Stimulated activated naive CD8-positive, alpha-beta T cell treated with anti-CD3 and anti-CD28 coated beads, Interleukin-15, Interleukin-2, amounts not matched to agents 100 U/mL and 50 U/mL, for 24 hours (primary cell): ENCODE measurements at places on chromosomes 5 and 9.

DNA sequence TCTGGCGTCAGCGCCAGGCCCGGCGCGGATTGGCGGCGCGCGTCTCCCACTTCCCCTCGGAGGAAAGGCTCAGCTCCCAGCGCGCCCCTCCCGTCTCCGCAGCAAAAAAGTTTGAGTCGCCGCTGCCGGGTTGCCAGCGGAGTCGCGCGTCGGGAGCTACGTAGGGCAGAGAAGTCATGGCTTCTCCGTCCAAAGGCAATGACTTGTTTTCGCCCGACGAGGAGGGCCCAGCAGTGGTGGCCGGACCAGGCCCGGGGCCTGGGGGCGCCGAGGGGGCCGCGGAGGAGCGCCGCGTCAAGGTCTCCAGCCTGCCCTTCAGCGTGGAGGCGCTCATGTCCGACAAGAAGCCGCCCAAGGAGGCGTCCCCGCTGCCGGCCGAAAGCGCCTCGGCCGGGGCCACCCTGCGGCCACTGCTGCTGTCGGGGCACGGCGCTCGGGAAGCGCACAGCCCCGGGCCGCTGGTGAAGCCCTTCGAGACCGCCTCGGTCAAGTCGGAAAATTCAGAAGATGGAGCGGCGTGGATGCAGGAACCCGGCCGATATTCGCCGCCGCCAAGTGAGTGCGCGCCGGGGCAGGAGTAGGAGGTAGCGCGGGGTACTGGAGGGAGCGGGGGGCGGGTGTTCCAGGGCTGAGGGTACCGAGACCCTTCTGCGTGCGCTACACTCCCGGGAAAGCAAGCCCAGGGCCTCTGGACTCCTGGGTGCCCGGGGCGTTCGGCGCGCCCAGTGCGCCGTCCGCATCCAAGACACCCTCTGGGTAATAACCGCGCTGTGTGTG is at the start of gene MSX2:
Gene MSX2, plus strand, starts transcription at position 99 of the 777 bp plus-strand sequence. Its CDS starts 78 bp downstream, at position 177.
- peak; percentile 36 for DNase-seq

- DNase-seq: no peak
Observed at GRCh38 chr5:68449380-68449779, 233.8 kb downstream of the PIK3R1 start.

DNA sequence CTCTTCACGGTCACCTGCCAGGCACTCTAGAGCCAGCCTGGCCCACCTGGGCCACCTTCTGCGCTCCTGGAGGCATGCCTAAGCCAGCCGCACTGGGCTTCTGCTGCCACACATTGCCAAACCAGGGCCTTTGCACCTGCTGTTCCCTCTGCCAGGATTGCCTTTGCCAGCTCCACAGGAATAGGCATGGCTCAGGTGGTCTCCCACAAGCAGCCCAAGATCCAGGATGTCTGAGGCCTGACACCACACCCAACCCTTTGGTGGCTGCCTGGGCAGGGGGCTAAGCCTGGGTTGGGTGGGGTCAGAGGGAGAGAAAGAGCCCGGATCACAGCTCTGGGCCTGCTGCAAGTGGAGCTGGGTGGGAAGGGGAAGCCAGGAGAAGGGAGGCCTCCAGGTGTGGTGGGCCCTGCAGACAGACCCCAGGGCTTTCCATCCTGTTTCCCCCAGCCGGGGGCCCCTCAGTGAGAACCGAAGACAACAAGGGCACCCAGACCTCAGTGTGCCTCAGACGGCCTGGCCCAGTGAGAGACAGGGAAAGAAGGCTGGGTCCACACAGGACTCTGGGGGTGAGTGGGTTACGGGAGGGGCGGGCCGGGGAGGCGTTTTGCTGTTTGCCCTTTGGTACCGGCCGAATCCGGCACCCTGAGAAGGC is 672 bp upstream of the SUSD3 start:
- no peak for DNase-seq

GRCh38 chr9:35835766-35836165 is 6.7 kb downstream of the TMEM8B start:
- no peak for DNase-seq

- no peak for DNase-seq
Observed at GRCh38 chr5:88094403-88094802, 174.2 kb downstream of the TMEM161B start.

DNA sequence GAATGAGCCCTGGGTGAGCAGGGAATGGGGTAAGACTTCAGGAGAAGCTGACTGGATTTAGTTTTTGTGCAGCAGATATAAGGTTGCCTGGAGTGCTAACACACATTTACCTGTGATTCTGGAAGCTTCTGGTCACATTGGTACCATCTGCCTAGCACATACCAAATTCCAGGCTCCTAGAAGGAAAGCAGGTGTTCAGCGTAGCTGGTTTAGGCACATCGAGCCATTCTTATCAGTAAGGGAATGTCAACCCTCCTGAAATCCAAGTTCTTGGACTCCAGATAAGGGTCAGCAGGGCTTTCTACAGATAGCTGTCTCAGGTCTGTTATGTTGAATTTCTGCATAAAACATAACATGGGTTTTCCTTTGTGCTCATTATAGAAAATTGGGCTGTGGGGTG is 10.3 kb downstream of the TCERG1 start:
- DNase-seq: no peak

- DNase-seq: peak; percentile 55
Observed at GRCh38 chr9:129458155-129458661, 162.7 kb downstream of the C9orf50 start.

GRCh38 chr5:75438722-75439121 is 72.7 kb downstream of the CERT1 start:
- no peak for DNase-seq

DNA sequence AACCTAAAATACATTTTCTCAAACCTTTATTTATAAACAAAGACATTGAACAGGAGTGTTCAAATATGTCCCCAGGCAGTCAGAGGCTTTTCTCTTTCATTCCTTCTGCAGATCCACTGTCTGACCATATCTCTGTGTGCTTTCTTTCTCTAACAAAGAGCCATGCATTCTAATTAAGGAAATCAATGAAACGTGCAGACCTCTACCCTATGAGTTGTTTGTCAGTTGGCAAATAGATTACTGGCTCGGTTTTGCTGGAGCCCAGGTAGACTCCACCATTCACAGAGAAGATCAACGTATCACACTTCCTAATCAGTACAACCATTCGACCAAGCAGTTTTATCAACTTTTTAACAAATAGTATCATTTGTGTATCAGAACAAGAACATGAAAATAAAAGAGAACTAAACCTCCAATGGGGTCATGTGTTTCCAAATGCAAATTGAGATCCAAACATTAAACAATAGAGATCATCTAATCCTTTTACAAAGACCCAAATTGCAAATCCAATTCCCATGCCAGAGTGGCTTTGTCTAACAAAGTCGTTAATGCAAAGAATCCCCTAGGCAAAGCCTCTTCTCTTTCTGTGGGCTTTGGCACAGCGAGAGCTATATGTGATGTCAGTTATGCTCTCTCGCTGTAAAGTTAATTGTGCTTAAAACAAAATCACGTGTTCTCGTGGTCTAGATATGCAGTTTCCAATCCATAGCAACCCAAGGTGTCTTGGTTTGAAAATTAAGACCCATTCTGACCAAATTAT is 16.8 kb downstream of the KLF4 start:
- no peak for DNase-seq

- no peak for DNase-seq
Observed at GRCh38 chr5:124456249-124456648, 290.2 kb downstream of the ZNF608 start.
